ENCODE measurements at places on chromosomes 2 and 18. TPM values are rescaled to one million over a fixed set of nuclear protein-coding genes. Genes with fewer than 3 reads are reported as not detected.
A peak's percentile ranks its signal among the peaks of the same experiment; 100 is the strongest.

Gene CCDC85A
- 0.18 TPM for total RNA-seq

Gene FAM124B
- 1.1 TPM for total RNA-seq

GRCh38 chr2:130908832-130909231, 72.1 kb downstream of the ARHGEF4 start:
- H3K36me3 ChIP-seq = no peaks in the 10 kb centered on the region
- H3K4me3 ChIP-seq = no peak overlapping the region
- DNase-seq = no peak
- H3K27me3 ChIP-seq = no peaks in the 10 kb centered on the region

GRCh38 chr2:124323321-124323720, 298.2 kb downstream of the CNTNAP5 start:
- no peak overlapping the region for H3K4me3 ChIP-seq
- no peak overlapping the region for H3K27ac ChIP-seq
- H3K36me3 ChIP-seq = no peaks in the 10 kb centered on the region
- H3K4me1 ChIP-seq = no peaks in the 10 kb centered on the region
- DNase-seq = no peak

Gene ZNF396
- 2.4 TPM for total RNA-seq

DNA sequence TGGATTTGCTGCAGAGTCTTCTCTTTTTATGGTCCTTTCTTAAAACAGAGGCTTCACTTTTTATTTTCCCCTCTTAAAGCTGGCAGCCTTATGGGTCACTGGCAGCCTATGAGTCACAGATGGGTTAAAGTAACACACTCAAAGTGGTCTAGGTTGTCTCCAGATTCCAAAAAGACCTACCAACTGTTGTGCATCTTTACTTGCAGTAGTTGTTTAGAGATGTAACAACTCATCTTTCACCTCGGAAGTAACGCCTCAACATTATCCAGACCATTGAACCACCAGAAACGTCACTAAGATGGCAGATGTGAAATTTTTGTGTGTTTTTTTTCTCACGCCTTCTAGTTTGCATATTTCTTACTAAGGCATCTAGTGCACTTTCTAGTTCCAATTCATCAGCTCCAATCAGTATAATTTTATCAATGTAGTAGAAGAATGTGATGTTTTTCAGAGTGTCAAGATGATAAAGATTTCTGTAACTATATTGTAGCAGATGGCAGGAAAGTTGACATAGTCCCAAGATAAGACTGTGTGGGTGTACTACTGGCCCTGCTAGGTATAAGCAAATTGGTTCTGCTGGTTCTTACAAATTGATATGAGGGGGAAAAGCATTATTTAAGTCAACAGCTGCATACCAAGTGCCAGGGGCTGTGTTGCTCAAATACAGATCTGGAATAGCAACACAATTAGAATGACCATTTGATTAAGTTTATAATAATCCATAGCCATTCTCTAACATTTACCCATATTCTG, 9.6 kb upstream of the SEC11C start:
- no peak overlapping the region for H3K27ac ChIP-seq
- DNase-seq = no peak
- H3K27me3 ChIP-seq = no peaks in the 10 kb centered on the region
- no peaks in the 10 kb centered on the region for H3K4me1 ChIP-seq

- no peak overlapping the region for H3K4me3 ChIP-seq
- no peak overlapping the region for H3K27ac ChIP-seq
- no peaks in the 10 kb centered on the region for H3K27me3 ChIP-seq
- peaks cover 10% of the 10 kb centered on the region for H3K4me1 ChIP-seq
These were observed 69.3 kb downstream of the MBP start for GRCh38 chr18:77063260-77063659.

GRCh38 chr2:102037681-102038080, 45.9 kb downstream of the IL1R2 start:
- no peak for DNase-seq
- H3K27ac ChIP-seq = peak overlapping the region; percentile 4
- peaks cover 15% of the 10 kb centered on the region for H3K4me1 ChIP-seq
- H3K27me3 ChIP-seq = no peaks in the 10 kb centered on the region
- no peak overlapping the region for H3K4me3 ChIP-seq

Gene L3MBTL4
- total RNA-seq = 23.7 TPM

DNA sequence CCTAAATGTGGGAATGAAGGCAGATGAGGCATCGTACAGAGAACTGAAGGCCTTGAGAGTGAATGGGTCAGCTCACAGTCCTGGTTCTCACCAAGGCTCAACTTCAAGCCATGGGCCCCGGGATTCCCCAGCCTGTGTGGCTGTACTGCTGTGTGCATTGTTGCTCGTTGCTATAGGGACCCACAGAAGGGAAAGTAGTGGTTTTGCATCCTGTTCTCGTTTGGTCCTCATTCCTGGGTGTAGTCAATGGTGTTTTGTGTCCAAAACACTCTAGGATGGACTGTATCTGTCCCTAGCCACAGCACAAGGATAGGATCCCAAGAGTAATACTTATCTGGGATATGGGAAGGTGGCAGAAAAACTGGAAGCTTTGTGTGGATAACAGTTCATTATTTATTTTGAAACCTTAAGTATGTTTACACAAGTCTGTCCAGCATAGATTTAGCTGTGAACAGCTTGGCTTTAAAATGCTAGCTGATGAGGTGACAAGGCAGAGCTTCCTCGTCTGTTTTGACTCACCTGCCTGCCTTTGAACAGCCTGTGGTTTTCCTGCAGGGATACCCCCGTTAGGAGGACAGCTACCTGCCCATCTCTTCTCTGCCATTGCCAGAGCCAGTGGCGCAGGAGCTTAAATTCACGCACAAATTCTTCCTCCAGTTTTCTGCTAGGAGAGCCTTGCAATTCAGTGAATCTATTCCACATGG, 85.0 kb downstream of the WDSUB1 start:
- H3K36me3 ChIP-seq = no peaks in the 10 kb centered on the region
- H3K4me1 ChIP-seq = no peaks in the 10 kb centered on the region
- no peak overlapping the region for H3K4me3 ChIP-seq
- H3K27ac ChIP-seq = no peak overlapping the region

DNA sequence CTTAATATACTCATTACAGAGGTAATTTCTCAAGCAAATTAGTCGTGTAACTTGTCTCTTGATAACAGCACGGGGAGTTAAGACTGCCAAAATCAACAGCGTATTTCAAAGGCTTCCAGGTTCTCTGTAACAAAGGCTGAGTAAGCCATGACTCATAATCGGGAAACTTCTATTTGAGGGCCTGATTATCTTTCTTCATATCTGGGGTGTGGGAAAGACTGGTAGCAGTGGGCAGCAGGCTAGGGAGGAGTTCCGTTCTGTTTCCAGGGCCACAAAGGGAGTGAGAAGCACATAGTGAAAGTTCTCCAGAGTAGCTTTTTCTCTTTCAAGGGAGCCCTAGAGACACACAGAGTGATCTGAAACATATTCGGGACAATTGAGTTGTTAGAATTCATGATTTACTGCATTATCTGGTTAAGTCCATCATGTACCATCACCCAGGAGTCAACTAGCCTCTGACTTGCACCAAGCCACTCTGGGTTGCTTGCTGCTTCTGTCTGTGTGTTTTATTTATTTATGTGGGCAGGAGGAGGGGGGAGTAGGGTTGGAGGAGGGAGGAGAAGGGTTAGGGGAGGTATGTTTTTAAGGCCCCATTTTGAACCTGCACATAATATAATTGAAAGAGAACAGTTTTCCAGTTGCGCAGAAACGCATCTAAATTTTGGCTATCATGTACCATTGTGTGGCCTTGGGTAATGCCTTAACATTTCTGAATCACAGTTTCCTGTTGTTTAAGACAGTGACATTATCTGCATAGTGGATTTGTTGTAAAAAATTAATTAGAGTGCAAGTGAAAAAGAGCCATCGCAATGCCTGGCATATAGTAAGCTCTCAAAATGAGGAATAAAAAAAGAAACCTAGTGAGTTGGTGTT, 80.5 kb upstream of the ITPRID2 start:
- peaks cover 4% of the 10 kb centered on the region for H3K4me1 ChIP-seq
- no peaks in the 10 kb centered on the region for H3K27me3 ChIP-seq
- H3K4me3 ChIP-seq = no peak overlapping the region
- no peaks in the 10 kb centered on the region for H3K36me3 ChIP-seq
- no peak for DNase-seq

Measured in ovary (tissue), 10 donors.